WTC11 (cell line): ENCODE measurements at places on chromosomes 5 and 9. TPM values are rescaled to one million over a fixed set of nuclear protein-coding genes. Genes with fewer than 3 reads are reported as not detected.

Gene PCDHA12
- total RNA-seq: 9.6 to 10.7 TPM (median 10.1 TPM) in 3 replicates

Gene FAF2
- total RNA-seq: 31.9 to 32.9 TPM (median 32.1 TPM) in 3 replicates

Gene MZB1
- total RNA-seq: 0.85 to 1.8 TPM (median 1.1 TPM) in 3 replicates

Gene SCGB3A2
- total RNA-seq: 57.3 to 79.1 TPM (median 66.0 TPM) in 3 replicates

Gene CDK7
- 50.4 to 62.7 TPM (median 51.7 TPM) in 3 replicates for total RNA-seq

Gene NR2F1
- total RNA-seq: 0.18 to 0.34 TPM (median 0.31 TPM) in 3 replicates

Gene NR5A1
- total RNA-seq: 0.39 to 0.77 TPM (median 0.60 TPM) in 3 replicates
